ENCODE measurements at places on chromosomes 1 and 21. TPM values are rescaled to one million over a fixed set of nuclear protein-coding genes. Genes with fewer than 3 reads are reported as not detected.

The DCST2 gene
- total RNA-seq: 1.3 TPM

The TPTE gene
- not detected for total RNA-seq

The LRRN2 gene
- 22.9 TPM for total RNA-seq

The HSPB7 gene
- 42.6 TPM for total RNA-seq

The ADAMTS5 gene
- total RNA-seq: 7.2 TPM

The FAM163A gene
- total RNA-seq: 0.44 TPM

The IGSF5 gene
- not detected for total RNA-seq

The RAB29 gene
- total RNA-seq: 15.1 TPM

The NPPA gene
- not detected for total RNA-seq

The PTGS2 gene
- total RNA-seq: 1.1 TPM

The ZNF648 gene
- total RNA-seq: 0.84 TPM

The SPSB1 gene
- total RNA-seq: 55.3 TPM

The CHI3L1 gene
- 150 TPM for total RNA-seq

The WNT2B gene
- total RNA-seq: 10.9 TPM

DNA sequence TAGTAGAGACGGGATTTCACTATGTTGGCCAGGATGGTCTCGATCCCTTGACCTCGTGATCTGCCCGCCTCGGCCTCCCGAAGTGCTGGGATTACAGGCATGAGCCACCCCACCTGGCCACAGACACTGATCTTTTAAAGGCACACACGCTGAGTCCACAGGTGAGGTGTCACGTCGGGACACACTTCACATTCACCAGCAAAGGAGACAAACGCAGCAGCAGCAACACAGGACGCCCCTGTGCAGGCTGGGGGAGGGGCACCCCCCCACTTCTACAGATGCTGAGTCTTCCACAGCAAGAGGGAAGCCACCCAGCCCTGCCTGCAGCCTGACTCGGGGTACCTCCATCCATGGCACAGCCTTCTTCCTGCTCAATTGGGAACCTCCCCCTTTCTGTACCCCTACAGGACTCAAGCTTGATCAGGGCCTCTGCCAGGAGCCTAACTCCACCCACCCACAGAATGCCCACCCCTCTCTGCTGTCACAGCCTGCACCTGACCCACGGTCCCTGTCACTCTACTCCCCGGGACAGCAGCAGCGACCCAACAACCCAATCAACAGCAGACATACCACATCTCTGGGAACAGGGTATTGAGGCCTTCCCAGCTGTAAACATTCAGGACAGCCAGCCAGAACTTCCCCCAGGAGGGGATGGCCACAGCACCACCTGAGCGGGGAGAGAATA is 9.5 kb downstream of the LSS start:
- DNase-seq: no peak

DNA sequence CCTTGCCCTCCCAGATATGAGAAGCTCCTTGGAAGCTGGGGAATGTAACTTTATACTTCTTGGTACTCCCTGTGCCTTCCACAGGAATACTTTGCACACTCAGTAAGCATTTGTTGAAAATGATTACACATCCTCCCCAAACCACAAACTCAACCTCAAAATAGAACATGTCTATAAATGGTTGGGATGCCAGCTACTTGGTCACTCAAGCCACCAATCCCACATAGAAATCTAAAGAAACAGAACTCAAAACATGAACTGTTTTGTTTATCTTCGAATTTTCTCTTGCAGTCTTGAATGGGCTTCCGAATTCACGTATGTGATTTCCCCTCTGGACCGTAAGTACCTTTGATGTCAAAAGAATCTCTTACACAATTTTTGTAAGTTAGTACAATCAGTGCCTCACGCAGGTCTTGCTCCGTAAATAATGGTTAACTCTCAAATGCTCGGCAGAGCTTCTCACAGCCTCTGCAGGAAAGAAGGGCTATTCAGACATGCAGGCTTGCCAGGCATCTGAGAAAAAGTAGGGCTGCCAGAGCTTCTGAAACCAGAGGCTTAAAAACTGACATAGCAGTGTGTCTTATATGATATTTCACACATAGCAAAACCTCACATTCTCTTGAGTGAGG is 26.9 kb downstream of the SORT1 start:
- DNase-seq: no peak

- DNase-seq: no peak
Measured at GRCh38 chr1:209455145-209455544, 128.4 kb upstream of the CAMK1G start.

DNA sequence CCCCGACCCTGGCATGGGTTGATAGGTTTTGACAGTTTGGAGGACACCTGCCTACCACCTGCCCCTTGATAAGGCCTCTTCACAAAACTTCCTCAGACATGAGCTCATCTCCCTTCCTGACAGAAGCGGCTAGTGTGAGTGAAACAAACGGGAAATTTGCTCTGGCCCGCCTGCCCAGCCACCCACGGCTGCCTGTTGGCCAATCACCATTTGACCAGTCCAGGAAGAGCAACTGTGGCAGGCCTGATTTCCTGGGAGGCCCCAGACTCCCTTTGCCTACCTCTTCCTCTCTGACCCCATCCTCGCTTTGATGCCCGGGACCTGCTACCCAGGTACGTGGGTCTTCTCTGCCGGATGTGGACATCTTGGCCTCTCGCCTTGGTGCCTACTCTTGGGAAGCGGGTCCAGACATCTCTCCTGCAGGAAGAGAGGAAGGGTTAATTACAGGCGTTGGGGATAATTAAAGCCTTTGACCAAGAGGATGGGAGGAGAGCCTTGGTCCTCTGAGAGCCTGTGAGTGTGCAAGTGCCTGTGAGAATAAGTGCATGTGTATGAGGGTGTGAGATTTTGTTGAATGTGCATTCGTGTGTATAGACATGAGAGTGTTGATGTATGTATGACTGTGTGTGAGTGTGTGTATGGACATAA is 1.1 kb upstream of the EPHA2 start:
- DNase-seq: no peak

- peak; percentile 41 for DNase-seq
Measured at GRCh38 chr1:228459091-228459993, 27.8 kb upstream of the RNF187 start.

- no peak for DNase-seq
Measured at GRCh38 chr1:79322511-79323027, 316.0 kb upstream of the ADGRL4 start.

- DNase-seq: no peak
Measured at GRCh38 chr21:29072873-29073221, 601 bp downstream of the CCT8 start.

DNA sequence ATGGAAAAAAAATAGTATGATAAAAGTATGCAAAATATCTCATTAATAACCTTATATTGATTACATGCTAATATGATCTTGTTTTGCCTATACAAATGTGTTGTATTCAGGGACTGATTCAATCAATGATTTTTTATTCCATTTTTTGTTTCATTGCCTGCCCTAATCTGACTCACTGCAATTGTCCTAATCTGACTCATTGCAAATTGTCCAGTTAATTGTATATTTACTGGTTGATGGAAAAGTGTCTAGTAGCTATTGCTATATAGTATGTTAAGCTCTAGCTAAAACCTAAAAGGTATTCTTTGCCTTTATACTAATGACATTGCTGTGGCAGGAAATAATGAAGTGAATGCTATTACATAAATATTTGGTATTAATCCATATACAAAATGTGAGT is 728.9 kb upstream of the ZP4 start:
- no peak for DNase-seq

DNA sequence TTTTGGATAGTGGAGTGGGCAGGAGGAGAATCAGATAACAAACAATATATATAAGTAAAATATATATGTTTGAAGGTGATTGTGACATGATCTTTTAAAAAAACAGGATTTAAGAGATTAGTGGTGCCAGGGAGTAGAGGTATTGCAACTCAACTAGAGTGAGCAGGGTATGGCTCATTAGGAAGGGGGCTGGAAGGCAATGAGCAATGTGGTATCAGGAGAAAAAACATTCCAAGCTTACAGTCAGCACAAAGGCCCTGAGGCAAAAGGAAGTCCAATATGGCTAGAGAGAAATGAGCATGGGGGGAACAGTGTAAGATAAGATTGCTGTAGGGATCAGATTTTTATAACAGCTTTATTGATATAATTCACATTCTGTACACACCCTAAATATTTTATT is 5.3 kb upstream of the GADD45A start:
- no peak for DNase-seq

- DNase-seq: no peak
Measured at GRCh38 chr1:92728697-92729096, 56.2 kb downstream of the EVI5 start.

GRCh38 chr1:10730985-10731384 is 65.5 kb downstream of the CASZ1 start:
- DNase-seq: no peak

DNA sequence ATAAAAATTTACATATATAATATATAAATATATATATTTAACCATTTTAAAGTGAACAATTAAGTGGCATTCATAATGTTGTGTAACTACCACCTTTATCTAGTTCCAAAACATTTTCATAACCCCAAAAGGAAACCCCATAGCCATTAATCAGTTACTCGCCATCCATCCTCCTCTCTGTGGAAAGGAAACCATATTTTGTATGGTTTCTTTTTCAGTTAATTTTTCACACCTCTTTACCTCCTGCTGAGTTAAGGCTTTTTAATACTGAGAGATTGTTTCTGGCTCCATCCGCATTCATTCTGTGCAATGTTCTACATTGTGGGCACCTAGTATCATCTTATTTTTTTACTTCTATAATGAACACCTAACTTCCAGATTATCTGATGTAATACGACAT is 512.1 kb downstream of the LMO4 start:
- no peak for DNase-seq

- no peak for DNase-seq
Measured at GRCh38 chr1:21657456-21658190, 11.5 kb downstream of the RAP1GAP start.

DNA sequence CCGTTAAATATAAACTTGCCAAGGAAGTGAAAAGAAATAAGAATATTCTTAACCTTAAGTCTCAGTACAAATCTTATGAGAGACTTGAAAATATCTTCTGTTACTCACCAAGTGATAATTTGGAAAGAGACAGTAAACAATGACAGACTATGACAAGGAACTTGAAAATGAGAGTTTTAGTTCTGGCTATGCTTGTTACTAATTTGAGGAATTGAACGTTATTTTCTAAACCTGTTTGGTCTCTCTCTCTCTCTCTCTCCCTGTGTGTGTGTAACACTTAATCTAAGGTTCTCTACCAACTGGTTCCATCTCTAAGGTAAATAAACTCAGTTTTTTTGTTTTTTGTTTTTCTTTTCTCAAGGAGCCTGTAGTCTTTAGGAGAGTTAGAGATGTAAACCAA is 161.8 kb downstream of the AMY1C start:
- no peak for DNase-seq

DNA sequence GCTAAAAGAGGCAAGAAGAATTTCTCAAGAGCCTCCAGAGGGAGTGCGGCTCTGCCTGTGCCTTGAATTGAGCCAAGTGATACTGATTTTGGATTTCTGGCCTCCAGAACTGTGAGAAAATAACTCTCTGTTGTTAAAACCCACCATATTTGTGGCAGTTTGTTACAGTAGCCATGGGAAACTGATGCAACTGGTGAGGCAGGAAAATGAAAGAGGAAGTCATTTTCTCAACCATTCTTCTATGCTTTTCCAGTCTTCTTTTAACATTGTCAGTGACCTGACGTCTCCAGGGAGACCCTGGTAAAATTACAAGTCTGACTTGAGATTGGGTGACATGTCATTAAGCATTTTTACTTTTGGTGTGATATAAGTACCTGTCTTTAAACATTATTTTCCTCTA is 5.8 kb downstream of the OR6P1 start:
- no peak for DNase-seq

DNA sequence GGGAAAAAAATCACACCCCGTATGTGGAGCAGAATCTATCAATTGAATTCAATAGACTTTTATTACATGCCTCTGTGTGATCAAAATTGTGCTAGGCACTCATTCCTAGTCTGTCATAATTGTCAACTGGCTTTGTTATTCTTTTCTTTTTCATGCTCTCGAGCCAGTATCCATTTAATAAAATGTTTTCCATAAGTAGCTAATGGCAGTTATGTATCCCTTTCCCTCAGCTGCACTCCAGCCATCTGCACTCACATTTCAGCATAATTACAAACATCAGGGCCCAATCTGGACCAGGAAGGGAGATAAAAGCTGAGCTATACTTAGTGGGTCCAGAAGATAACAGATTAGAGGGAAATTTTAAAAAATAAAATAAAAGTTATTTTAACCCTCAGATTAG is 15.9 kb downstream of the RGS5 start:
- no peak for DNase-seq

GRCh38 chr1:187893471-187893870 is 1064.7 kb downstream of the PLA2G4A start:
- no peak for DNase-seq

- DNase-seq: no peak
Measured at GRCh38 chr1:31748365-31748764, 15.8 kb downstream of the ADGRB2 start.

DNA sequence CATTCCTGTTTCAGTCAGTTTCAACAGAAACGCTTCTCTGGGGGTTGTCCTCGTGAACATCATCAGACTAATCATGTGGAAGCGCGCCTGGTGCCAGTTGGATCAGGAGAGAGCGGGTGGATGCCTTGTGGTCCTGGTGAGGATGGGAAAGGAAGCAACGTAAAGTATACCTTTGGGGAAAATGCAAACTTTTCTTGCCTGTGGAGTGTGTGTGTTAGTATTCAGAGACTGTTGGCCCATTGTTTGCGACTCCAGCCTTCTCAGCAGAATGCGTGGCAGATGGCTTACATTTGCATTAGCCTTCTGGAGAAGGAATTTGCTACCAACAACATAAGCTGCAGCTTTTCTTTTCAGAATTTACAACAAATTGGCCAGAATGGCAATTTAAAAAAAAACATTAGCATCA is 173.9 kb downstream of the RWDD3 start:
- DNase-seq: peak; percentile 4
